ENCODE measurements at places on chromosomes 1 and 21. TPM values are rescaled to one million over a fixed set of nuclear protein-coding genes. Genes with fewer than 3 reads are reported as not detected.

The SPRR2F gene
- total RNA-seq = 0.80 TPM

The NEK2 gene
- 10.6 TPM for total RNA-seq

The CDA gene
- total RNA-seq = 3.2 TPM

DNA sequence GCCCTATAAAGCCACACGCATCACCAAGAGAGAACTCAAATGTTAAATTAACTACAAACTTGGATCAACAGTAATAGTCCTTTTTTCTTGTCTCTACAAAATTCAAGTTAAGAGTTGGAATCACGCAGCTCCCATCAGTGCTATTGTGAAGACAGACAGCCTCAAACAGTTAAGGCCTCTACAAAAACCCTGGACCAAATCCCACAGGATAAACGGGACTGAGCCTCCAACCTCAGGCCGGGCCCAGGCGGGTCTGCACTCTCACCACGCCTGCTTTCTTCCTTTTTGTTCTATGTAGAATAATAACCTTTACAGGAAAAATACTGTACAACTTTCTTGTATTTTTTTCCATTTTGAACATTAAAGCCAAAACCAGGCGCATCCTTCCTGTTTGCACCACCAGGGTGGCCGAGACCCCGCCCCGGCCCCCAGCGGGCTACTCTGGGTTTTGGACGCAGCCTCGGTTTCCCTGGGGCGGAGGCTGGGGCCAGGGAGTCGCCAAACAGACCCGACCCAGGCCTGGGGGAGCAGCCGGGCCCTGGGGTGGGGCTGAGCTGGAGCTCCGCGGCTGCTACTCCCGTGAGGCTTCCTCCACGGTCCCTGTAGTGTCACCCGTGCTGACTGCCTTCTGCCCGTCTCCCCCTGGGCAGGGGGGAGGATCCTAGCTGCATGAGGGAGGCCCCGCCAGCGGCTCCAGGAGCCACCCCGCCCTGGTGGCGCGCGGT, 158.4 kb downstream of the CASZ1 start:
- no peak for DNase-seq
- peaks cover 14% of the 10 kb centered on the region for H3K4me1 ChIP-seq
- no peaks in the 10 kb centered on the region for H3K36me3 ChIP-seq
- H3K4me3 ChIP-seq = no peak overlapping the region
- no peak overlapping the region for H3K27ac ChIP-seq

- H3K27ac ChIP-seq = no peak overlapping the region
- H3K4me1 ChIP-seq = no peaks in the 10 kb centered on the region
- no peaks in the 10 kb centered on the region for H3K36me3 ChIP-seq
- peaks cover 22% of the 10 kb centered on the region for H3K27me3 ChIP-seq
- DNase-seq = no peak
Measured at GRCh38 chr1:39488793-39489566, 2.5 kb upstream of the BMP8A start.

Measured in hepatocyte (in vitro differentiated cells).